ENCODE measurements at places on chromosomes 16 and 17. TPM values are rescaled to one million over a fixed set of nuclear protein-coding genes. Genes with fewer than 3 reads are reported as not detected.

DNA sequence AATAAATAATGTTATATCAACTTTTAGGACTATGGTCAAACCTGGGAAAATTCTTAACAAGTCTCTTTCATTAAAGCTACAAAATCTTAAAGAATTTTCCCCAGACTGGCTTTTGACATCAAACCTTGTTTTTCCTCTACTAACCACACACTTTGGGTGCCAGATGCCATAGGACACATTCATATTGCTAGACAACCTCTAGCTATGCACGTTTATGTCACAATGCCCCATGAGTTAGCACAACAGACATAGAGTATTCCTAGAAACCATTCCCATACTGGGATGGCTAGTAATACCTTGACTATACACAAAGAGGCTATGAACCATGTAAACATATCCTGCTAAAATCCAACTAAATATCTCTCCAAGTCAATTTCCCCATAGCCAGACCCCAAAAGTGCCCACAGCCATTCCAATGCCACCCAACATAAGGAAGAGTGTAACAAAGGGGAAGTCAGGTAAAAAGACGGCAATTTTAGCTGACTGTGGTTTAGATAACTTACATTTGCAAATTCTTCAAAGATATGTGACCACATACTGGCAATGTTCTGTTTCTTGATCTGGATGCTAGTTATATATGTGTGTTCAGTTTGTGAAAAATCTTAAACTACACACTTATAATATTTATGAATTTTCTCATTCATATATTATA, 23.4 kb downstream of the SMURF2 start:
- DNase-seq = no peak

DNA sequence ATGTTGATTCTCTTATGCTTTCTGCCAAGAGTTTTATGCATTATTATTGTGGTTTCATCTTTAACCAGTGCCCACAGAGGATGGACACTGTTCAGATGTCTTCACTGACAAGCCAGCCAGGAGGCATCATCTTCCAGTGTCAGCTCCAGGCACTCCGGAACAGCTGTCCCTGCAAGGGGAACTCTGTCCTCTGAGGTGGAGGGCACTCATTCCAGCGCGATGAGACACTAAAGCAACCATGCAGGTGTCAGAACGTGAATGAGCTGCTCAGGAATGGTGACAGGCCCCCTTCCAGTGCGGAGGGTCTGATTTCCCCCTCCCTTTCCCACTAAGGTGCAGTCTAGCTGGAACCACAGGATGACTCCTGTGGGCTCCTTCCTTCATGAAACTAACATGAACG, 117.5 kb downstream of the NOG start:
- no peak for DNase-seq

- peak; percentile 90 for DNase-seq
These were observed at the start of gene KLHL11 for GRCh38 chr17:41864836-41865595. KLHL11 (minus strand) TSS chr17:41865423; CDS start chr17:41865370, 53 bp downstream.

DNA sequence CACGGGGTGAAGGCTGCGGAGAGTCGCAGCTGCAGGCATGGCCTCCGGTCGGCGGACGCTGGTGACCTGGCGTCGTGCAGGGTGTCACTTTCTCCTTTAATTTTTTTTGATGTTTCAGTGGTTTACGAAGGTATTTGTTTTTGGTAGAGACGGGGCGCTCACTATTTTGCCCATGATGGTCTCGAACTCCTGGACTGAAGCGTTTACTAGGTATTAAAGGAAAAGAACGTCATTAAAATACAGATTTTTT, 17.1 kb downstream of the ZNF213 start:
- DNase-seq = no peak

Gene ARMC7
- polyA plus RNA-seq = 7.2 TPM

Gene TMEM114
- not detected for polyA plus RNA-seq

Gene CMTM3
- 73.7 TPM for polyA plus RNA-seq

Gene TBC1D3E
- not detected for polyA plus RNA-seq

GRCh38 chr17:40371261-40371929, 6.9 kb upstream of the GJD3 start:
- peak; percentile 7 for DNase-seq

DNA sequence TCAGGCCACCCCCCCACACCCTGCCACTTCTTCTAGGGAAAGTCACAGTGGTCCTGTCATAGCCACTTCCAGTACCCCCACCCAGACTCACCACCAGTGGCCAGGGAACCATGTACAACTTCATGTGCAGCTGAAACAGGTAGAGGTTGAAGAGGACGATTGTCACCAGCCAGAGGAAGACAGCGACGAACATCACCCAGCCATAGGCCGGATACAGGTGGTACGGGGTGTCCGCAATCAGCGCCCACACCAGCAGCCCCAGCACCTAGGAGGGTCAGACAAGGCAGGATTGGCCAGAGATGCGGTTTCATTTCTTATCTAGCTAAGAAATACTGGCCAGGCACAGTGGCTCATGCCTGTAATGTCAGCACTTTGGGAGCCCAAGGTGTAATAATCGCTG, 16.7 kb downstream of the ARL2BP start:
- no peak for DNase-seq

GRCh38 chr17:67425571-67426160, 48.6 kb downstream of the PITPNC1 start:
- DNase-seq = no peak

Gene CD300LG
- 1.2 TPM for polyA plus RNA-seq

Gene MVP
- polyA plus RNA-seq = 19.1 TPM
